ENCODE measurements at places on chromosomes 3 and 15.

GRCh38 chr3:49925485-49925884 lies 4.1 kb downstream of the MON1A start:
- DNase-seq = no peak

DNA sequence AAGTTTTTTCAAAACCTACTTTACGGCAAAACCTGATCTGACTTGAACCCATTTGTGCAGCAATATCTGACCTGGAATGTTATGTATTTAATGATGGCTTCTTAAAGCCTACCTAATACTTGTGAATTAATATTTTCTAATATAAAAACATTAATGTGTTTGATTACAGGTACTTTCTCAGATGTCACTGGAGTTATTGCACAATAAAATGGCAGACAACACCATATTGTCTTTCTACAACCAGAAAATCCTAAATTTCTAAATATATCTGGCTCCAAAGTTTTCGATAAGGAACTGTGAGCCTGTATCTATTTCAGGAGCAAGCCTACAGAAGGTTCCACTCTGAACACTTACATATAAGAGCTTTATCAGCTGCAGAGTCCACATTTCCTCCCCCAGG lies 184.5 kb downstream of the ATP8B4 start:
- DNase-seq = no peak

GRCh38 chr3:5388091-5388490 lies 200.6 kb downstream of the EDEM1 start:
- no peak for DNase-seq

- DNase-seq = no peak
Measured at GRCh38 chr15:58748852-58749531, 515 bp downstream of the ADAM10 start.

GRCh38 chr3:97102641-97103040 lies 288.2 kb downstream of the EPHA6 start:
- DNase-seq = no peak

- no peak for DNase-seq
Measured at GRCh38 chr3:101903451-101903871, 54.1 kb downstream of the NFKBIZ start.

- no peak for DNase-seq
Measured at GRCh38 chr15:64895285-64896065, 16.2 kb upstream of the ANKDD1A start.

DNA sequence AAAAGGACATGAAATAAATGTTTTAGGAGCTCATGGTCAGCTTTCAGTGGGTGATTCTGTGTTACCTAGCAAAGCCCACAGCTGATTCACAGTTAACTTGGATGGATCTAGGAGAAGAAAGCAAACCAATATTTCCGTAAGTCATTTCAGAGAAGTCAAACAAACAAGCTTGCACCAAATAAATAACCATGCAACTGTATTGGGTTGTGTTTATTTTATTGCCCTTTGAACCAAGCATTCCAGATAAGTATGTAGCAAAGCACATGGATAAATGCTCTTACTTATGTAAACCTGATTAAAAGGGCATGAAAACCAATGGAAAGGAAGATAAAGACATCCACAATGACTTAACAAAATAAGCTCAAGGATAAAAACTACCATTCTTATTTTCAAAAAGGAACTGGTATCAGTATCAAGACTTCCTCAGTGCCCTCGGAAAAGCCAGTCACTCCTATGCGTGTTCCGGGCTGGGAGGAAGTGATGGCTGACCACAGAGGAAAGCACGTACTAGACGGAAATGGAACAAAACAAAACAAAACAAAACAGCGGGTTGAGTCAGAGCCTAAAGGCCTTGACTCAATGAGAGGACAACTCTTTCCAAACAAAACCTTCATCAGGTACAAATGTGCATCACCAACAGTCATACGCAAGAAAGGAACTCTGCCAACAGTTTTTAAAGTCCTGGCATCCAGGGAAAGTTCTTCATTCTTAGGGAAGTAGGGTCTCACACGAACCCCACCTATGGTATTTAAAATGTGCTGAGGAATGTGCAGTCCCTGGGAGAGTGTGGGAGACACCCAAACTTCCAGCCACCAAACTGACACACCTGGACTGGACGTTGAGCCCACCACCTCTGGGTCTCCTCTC lies 103.3 kb downstream of the SNRK start:
- peak; percentile 46 for DNase-seq

DNA sequence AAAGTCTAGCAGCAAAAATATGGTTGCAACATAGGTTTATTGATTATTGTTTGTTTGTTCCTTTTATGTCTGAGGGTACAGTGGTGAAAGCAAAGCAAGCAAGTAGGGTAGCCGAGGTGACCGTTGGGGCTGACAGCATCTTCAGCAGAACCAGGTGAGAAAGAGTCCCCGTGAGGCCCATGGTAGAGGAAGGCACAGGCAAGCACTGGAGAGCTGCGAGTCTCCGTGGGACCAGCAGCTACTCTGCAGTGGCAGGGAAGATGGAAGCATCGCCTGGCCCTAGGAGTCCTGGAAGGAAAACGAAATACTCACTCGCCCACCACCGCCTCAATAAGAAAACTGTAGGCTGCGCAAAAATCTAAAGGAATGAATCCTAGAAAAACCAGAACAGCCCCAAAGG lies 25.3 kb upstream of the GABRA5 start:
- DNase-seq = no peak

DNA sequence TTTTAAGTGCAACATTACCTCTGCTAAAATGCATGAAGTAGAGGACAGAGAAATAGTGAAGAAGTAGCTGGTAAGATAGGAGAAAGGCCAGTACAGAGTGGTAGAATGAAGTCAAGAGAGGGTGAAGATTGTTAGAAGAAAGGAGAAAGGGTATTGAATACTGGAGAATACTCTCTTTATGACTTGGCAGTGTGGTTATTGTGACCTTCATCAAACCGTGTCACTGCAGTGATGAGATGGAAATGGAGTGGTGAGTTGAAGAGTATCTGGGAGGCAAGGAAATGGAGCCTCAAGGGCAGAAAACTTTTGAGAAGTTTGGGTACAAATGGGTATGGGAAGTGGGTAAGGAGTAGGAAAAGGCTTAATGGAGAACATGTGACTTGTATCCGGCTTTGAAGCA lies 24.7 kb downstream of the MINDY2 start:
- DNase-seq = no peak

GRCh38 chr3:172104471-172105072 lies 65.2 kb downstream of the FNDC3B start:
- DNase-seq = no peak

DNA sequence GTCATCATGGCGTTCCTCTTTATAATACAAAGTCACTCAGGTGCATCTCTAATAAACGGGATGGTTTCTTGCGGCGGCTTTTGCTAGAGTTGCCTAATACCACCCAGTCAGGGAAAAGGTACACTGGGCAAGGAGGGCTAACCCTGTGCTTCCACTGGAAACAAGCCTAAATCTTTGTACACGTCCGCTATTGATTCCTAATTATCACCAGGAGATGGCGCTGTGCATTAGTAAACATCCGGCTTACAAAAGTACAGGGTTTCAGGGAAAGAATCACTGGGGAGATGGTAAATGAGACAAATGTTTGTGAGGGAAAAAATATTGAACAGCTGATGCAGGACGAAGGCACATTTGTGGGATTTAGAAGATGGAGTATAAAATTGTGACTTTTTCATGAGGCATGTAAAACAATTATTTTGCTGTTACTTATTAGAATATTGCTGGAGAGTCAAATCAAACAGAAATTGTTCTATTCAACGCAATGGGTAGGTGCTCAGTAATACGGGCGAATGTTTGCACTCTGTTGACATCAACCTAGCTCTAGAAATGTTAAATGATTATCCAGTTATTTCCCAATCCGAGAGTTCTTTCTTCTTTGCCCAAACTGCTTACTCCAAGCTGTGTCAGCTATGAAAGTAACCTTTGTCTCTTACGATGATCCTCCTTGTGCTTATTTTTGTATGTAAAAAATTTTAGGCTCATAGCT lies 50.6 kb downstream of the GMNC start:
- DNase-seq = no peak

GRCh38 chr3:182969277-182969676 lies 11.1 kb downstream of the DCUN1D1 start:
- no peak for DNase-seq

- DNase-seq = no peak
Measured at GRCh38 chr3:106193876-106194275, 325.1 kb upstream of the CBLB start.

DNA sequence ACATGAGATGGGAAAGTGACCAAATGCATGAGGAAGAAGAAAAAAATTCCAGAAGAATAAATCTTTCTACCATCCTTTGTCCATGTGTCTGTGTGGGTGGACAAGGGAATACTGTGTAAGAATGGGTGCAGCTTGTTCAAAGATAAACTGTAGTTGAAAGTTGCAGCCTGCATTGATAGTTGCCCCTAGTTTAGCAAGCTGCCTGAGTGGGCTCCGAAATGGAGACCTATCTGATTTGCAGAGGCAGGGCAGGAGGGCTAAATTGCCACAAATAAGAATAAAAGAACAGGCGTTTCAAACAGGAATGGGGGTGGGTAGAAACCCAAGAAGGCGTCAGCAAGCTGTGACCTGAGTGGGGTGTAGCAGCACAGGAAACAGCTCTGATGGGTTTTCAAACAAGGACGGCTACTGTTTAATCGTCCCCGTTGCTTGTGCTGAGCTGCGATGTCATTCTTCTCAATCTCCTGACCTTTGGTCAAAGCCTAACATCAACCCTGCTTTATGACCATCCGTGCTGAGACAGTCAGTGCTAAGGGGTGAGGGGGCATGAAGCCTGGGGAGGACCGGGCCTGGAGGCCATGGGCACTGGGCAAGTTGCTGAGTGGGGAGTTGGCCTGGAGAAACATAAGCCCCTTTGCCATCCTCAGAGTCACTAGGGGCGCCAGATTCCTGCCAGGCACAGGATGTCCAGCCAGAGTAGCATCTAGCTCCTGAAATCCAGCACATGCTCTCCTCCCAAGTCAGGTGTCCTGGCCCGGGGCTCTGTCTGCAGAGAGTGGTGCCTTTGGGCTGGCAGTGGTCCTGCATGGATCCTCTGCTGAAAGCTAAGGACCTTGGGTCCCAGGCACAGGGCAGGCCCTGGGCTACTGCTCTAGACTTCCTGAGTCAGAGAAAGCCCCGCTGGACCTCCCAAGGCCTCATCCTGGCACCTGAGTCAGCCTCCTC lies 19.2 kb upstream of the C15orf39 start:
- no peak for DNase-seq
